ENCODE measurements at places on chromosomes 1 and 21. TPM values are rescaled to one million over a fixed set of nuclear protein-coding genes. Genes with fewer than 3 reads are reported as not detected.
A peak's percentile ranks its signal among the peaks of the same experiment; 100 is the strongest.

GRCh38 chr1:41533731-41534080 lies 49.2 kb upstream of the EDN2 start:
- peaks cover 24% of the 10 kb centered on the region for H3K4me1 ChIP-seq
- H3K4me3 ChIP-seq, result no peak overlapping the region
- peaks cover 8% of the 10 kb centered on the region for H3K27me3 ChIP-seq
- H3K27ac ChIP-seq, result no peak overlapping the region
- no peak for DNase-seq
- no peaks in the 10 kb centered on the region for H3K36me3 ChIP-seq

GRCh38 chr1:186811892-186812291 lies 16.9 kb upstream of the PLA2G4A start:
- no peak overlapping the region for H3K4me3 ChIP-seq
- H3K4me1 ChIP-seq, result no peaks in the 10 kb centered on the region
- no peaks in the 10 kb centered on the region for H3K27me3 ChIP-seq
- no peaks in the 10 kb centered on the region for H3K36me3 ChIP-seq

TRIM46 gene
- total RNA-seq, result 5.4 TPM

FBLIM1 gene
- total RNA-seq, result 56.7 TPM

DNA sequence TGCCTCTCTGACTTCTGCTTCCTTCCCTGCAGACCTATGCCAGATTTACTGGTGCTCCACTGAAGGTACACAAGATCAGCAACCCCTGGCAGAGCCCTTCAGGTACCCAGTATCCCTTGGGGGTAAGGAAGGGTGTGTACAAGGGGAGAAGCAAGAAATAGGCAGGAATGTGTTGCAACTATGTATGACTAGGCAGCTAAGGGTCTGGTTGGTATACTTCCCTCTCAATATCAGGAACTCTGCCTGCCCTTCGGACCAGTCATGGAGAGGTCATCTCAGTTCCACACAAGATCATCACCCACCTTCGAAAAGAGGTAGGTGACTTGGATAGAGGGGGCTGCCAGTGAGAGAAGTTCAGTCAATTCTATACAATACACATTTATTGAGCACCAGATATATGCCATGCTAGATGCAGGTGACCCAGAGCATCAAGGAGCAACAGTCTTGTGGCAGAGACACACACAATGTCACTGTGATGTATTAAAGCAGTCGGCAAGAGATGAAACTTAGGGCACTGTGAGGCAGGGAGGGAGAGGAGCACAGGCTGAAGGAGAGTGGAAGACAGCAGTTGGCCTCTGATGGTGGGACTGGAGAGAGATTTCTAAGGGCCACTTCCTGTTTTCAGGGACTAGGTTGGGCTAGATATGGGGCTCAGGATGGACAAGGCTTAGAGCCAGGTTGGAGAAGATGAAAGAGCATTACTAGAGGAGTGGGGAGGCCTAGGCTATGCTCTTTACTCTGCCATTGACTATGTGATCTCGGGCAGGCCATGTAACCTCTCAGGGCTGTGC lies 2.0 kb downstream of the MTX1 start:
- H3K27ac ChIP-seq, result no peak overlapping the region
- peaks cover 26% of the 10 kb centered on the region for H3K4me1 ChIP-seq
- H3K4me3 ChIP-seq, result no peak overlapping the region
- no peaks in the 10 kb centered on the region for H3K36me3 ChIP-seq
- no peaks in the 10 kb centered on the region for H3K27me3 ChIP-seq

- no peaks in the 10 kb centered on the region for H3K36me3 ChIP-seq
- no peak for DNase-seq
- peaks cover 23% of the 10 kb centered on the region for H3K4me1 ChIP-seq
Observed at GRCh38 chr21:34687065-34687464, 18.3 kb downstream of the CLIC6 start.

- H3K4me3 ChIP-seq, result no peak overlapping the region
- no peaks in the 10 kb centered on the region for H3K27me3 ChIP-seq
- no peaks in the 10 kb centered on the region for H3K4me1 ChIP-seq
Observed at GRCh38 chr1:169698976-169699375, 12.4 kb downstream of the SELL start.

KRTAP19-3 gene
- total RNA-seq, result not detected

ASTN1 gene
- total RNA-seq, result not detected

- DNase-seq, result no peak
- H3K27ac ChIP-seq, result no peak overlapping the region
- H3K36me3 ChIP-seq, result no peaks in the 10 kb centered on the region
- H3K27me3 ChIP-seq, result no peaks in the 10 kb centered on the region
- H3K4me1 ChIP-seq, result no peaks in the 10 kb centered on the region
Observed at GRCh38 chr1:71490432-71490831, 409.6 kb upstream of the ZRANB2 start.

SPRR2G gene
- not detected for total RNA-seq

NOS1AP gene
- total RNA-seq, result 13.8 TPM

GFI1 gene
- total RNA-seq, result 34.4 TPM

DNA sequence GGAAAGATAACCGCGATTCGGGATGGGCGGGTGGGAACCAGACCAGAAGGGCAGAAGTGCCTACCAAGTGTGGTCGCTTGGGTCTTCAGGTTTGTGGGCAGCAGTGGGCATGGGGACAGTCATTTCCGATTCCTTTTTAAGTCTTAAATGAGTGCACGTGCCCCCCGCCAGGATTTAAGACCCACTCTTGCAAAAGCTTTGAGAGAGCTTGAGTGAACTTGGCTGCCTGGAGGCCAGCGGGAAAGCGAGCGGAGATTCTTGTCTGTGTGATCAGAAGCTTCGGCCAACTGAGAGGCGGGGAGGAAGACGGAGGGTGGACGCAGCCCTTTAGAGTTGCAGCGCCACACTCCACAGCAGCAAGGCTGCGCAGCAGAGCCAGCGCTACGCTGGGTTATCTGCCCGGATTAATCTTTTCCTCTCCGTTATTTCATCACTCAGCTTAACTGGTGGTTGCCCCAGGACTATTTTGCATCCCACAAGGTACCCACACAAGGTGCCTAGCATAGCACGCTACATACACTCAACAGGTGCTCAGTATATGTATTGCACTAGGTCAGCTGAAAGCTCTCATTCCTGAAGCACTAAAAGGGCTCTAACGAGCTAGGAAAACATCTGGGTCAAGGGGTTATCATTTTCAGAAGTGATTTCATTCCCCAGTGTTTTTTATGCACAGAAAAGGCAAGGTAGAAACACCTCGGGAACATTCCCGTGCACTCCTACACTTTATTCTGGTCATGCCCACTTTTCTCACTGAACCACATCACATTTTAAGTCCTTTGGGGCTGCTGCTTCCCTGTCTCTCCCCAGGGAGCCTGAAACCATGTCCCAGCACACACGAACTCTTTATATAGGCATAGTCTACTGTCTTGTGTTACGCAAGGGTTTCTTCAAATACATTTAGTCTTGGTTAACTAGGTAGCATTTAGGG lies 1.5 kb upstream of the BATF3 start:
- peak; percentile 79 for DNase-seq
- peaks cover 40% of the 10 kb centered on the region for H3K4me1 ChIP-seq
- no peaks in the 10 kb centered on the region for H3K36me3 ChIP-seq
- H3K27me3 ChIP-seq, result peaks cover 32% of the 10 kb centered on the region
- H3K27ac ChIP-seq, result peak overlapping the region; percentile 58

DNA sequence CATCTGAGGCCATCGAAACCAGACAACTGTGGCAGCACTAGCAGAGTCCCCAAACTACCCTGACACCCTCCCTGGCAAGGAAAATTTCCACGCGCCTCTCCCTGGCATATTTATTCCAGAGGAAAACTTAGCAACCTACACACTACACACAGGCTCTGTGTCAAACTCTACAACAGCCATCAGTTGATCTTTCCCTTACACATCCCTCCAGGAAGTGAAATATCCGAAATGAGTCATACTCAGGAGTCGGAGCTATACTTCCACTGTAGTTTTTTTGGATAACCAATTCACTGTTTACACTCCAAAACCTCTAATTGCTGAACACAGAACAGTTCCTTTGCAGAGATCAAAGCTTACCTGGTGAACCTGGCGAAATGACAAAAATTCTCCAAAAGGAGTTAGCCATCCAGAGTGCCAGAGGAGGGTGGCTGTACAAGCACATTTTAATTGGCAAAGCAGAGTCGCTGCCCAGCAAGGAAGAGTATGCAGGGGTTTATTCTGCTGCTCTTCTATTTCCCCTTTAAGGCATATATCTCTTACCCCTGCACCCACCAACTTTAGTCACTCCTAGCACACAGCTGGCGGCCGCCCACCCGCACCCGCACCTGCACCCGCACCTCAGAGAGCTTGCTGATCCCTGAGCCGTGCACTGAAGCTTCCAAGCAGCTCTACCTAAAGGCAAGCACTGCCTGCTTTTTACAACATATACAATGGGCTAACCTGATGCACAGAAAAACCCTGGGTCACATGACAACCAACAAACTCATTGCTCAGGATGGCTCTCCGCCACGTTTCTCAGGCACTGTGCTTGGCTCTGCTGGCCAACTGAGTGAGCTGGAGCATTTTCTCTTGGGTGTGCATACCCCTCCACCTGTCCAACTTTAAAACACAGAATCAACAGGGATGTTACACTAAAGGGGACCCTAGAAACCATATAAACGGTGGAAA lies 54.9 kb downstream of the CAPZB start:
- H3K4me3 ChIP-seq, result no peak overlapping the region
- DNase-seq, result peak; percentile 64
- peaks cover 81% of the 10 kb centered on the region for H3K4me1 ChIP-seq
- no peaks in the 10 kb centered on the region for H3K36me3 ChIP-seq
- H3K27ac ChIP-seq, result peak overlapping the region; percentile 71

Data from stomach (tissue), 19 donors.